ENCODE measurements at places on chromosomes 7 and 10. TPM values are rescaled to one million over a fixed set of nuclear protein-coding genes. Genes with fewer than 3 reads are reported as not detected.
A peak's percentile ranks its signal among the peaks of the same experiment; 100 is the strongest.

NOC3L gene
- 15.5 TPM for total RNA-seq

SHH gene
- total RNA-seq = not detected

- no peak for DNase-seq
Observed at GRCh38 chr7:12031638-12032037, 179.5 kb upstream of the TMEM106B start.

DNA sequence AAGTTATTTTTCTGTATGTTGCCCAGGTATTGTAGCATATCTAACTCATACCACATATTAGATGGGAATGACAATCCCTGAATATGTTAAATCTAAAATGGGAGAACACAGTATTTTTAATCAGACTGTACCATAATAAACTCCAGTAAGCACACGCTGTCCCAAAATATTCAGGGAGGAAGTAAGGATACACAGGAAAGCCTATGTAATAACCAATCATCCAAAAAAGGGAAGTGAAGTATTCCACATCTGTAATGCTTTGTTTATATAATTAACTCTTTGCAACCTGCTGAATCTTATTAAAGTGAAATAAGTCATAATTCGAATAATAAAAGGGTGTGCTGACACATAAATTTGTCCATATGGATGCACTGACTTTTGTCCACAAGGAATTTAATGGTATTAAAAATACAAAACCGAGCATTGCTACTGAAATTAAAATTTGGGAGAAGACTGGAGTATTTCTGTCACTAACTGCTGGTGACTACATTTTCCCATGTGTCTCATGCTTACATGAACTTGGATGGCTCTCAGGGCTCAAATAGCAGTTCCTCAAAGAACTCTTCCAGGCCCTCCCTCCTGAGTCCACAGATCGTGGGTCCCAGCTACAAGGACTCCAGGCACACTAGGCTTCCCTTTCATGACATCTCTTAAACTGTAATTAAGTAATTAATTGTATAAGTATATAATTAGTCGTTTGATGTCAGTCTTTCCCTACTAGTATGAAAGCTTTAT is 120.6 kb downstream of the NEBL start:
- no peak for DNase-seq

GRCh38 chr10:58587676-58588075 is 75.0 kb downstream of the BICC1 start:
- DNase-seq = no peak

DNA sequence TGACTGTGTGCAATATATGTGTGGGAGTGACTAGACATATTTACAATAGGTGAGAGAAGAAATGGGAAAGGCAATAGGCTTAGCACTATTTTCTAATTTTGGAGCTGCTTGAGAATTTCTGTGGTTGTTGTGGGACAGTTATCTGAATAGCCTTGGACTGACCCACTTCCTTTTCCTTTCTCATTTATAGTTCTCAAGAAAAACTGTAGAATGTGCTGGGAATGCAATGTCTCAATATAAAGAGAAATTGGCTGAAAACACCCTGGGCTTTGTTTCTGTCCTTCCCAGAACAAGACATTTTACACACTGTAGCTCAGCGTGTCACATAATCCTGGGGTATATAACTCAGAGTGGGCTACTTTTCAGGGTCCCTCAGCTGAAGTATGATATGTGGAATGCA is 153.0 kb upstream of the RHOBTB1 start:
- DNase-seq = no peak

GRCh38 chr7:25885057-25885576 is 266.9 kb upstream of the NFE2L3 start:
- no peak for DNase-seq

DNA sequence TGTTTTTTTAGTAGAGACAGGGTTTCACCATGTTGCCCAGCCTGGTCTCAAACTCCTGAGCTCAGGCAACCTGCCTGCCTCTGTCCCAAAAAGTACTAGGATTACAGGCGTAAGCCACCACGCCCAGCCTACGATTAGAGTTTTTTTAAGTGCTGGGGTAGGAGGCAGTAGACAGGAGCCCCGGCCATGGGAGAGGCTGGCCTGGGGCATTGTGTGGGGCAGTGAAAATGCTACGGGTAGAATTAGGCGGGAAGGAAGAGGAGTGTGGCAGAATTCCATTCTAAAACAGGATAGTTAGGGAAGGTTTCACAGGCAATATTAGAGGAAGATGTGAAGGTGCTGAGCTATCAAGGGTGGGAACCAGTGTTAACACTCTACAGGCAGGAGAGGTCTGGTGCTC is 31.3 kb upstream of the FXYD4 start:
- DNase-seq = no peak

GRCh38 chr7:140078392-140078791 is 15.6 kb upstream of the PARP12 start:
- no peak for DNase-seq

WNT8B gene
- not detected for total RNA-seq

CFTR gene
- total RNA-seq = not detected

GIMAP4 gene
- total RNA-seq = 30.1 TPM

DNA sequence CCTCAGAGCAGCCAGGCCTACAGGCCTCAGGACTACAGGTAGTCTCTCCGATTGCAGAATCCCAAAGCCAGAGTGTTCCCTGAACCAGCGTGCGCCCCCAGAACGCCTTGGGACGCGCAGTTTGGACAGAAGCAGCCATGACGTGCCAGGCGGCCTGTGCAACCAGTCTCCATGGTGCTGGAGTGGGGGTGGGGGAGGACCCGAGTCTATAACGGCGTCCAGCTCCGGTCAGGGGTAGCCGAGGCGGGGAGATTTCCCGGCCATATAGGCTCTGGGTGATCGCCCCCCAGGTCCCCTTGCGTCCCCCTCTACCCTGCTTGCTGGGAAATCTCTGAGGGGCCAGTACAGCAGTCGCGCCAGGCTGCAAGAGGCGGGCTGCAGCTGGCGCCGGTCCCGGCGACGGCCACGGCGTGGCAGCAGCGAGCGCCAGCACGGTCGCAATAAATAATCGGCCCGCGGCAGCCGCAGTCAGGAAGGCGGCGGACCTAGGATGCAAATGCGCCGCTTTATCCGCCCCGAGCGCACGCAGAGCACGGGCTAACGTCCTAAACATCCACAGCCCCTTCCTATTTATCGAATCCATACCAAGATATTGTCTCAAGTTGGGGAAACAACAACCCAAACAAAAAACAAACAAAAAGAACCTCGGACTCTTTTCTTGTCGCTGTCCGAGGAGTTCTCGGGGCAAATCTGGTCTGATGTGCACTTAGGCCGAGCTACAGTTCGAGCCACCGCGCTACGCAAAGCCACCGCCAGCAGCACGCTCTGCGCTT is 1.6 kb downstream of the HOXA3 start:
- peak; percentile 93 for DNase-seq

GIMAP8 gene
- total RNA-seq = 12.9 TPM

DNA sequence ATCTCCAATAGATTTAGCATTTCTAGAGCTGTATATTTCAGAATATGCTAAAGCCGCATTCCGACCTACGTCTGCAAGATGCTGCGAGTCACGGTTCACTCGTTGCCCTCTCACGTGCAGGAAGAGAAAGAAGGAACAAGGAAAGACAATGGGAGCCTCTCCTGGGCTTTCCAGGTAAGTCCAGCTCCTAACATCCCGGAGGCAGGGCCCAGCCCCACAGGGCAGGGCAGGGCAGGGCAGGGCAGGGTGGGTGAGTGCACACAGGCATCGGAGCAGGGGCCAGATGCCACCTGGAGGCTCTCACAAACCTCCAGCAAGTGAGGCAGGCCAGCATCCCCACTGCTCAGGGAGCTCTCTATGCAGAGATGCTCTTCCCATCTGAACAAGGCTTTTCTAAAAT is 50.8 kb downstream of the VOPP1 start:
- peak; percentile 50 for DNase-seq

SLC18A2 gene
- total RNA-seq = 2.7 TPM

- no peak for DNase-seq
Observed at GRCh38 chr7:107232568-107233090, 63.8 kb downstream of the HBP1 start.

DNA sequence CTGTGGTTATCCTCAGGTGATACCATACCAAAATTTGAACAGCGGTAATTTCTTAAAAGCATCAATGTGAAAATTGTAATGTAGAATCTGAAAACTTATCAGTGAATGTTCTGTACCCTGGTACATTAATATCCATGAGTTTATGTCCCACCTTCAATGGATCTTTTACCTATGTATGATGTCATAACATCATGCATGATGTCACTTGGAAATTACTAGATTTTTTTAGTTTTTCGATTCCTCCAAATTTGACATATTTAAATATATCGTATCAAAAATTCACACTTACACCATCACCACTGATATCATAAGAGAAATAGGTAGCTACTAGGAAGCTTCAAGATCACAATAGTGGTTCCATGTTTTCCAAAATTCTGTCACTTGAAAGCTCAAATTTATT is 95.0 kb upstream of the AKR1E2 start:
- no peak for DNase-seq

CPED1 gene
- total RNA-seq = 120 TPM

DNA sequence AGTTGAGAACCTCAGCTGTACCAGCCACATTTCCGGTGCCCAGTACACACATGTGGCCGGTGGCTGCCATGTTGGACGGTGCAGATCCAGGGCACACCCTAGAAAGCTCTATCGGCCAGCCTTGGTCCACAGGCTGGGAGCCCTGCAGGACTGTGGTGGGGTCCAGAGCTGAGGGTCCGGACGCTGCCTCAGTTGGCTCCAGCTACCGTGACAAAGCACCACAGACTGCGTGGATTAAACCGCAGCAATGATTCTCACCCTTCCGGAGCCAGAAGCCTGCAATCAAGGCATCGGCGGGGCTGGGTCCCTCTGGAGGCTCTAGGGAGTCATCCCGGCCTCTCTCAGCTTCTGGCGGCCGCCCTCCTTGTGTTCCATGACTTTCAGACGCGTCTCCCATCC is 50.1 kb downstream of the PDGFA start:
- peak; percentile 48 for DNase-seq

DNA sequence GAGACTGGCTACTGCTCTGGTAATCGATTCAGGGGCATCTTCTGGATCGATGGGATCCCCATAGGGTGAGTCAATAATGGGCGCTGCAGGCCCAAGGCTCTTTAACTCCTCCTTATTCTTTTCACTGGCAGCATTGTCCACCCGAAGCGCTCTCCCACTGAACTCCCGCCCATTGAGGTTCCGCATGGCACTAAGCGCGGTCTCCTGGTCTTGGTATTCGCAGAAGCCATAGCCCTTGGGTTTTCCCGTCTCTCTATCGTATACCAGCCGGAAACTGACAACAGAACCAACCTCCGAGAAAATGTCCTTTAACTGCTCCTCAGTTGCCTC is 285 bp downstream of the CSTF2T start:
- DNase-seq = no peak

FZD8 gene
- total RNA-seq = 16.1 TPM

DNA sequence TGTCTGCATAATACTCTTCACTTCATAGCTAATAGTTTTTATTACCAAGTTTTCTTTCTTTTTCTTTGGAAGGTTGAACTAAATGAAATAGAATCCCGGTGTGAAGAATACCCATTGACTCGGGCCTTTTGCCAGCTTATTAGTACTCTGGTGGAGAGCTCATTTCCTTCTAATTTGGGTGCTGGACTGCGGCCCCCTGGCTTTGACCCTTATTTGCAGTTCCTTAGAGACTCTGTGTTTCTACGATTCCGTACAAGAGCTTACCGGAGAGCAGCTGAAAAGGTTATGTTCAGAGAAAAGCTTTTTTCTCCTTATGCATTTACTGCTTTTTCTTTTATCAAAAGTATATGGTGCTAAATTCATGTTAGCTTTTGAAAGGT is 40.2 kb downstream of the NUP205 start:
- DNase-seq = no peak

GRCh38 chr7:29609162-29610037 is 45.8 kb downstream of the PRR15 start:
- no peak for DNase-seq

DNA sequence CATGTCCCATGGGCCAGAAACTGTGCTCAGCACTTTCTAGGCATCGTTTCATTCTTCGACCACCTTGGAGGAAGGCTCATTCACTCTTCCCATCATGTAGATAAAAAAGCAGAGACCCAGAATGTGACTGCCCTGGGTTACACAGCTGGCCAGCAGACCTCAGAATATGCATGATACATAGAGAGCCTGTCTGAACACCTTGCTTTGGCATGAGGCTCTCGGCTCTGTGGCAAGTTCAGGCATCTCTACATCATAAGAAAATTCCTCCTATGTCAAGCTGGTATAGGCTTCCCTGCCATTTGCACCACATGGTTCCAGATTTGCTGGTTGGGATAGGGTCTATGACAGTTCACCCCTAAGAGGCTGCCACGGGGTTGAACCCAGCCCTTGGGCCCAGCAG is 134.1 kb downstream of the CDH23 start:
- DNase-seq = no peak

GRCh38 chr7:151028131-151028947 is at the start of gene ABCB8:
Gene ABCB8, plus strand, starts transcription at chr7:151028450. Its CDS starts 66 bp downstream, at chr7:151028516.
- DNase-seq = peak; percentile 99

DNA sequence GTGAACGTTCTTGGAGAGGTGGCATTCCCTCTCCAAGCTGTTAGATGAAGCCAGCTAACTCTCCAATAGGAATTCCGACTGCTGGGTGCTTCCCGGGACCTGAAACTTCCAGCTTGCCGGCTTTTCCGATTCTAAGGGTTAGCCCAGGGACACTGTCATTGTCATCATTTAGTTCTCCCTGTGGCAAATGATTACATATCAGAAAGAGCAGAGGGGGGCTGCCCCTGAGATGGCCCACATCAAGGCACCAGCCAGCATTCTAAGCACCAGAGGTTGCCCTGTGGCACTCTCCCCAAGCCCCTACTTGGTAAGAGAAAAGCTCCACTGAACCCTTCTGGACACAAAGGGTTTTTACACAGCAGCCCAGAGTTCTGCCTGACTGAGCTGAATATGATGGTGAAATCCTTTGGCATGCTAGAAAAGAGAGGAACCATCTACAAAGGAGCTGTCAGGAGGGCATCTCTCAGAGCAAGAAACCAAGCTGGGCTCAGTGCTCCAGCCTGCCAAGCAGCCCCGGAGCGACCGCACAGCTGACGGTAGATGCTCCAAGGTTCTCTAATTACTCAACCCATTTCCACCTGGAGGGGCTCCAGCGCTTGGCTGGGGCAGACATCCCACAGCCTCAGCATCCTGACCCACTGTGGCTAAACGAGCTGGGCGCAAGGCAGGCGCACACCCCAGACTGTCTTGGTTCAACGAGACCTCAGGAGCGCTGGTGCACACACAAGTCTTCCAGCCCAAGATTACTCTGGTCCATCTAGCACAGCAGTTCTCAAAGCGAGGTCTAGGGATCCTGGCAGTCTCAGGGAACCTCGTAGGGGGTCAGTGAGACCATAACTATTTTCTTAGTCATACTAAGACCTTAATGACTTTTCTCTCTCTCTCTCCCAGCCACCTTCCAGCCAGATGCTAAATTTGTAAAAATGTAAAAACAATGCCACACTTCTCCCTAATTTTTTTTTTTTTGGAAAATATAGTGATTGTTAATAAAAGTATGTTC is 160.5 kb downstream of the GFRA1 start:
- no peak for DNase-seq

DNA sequence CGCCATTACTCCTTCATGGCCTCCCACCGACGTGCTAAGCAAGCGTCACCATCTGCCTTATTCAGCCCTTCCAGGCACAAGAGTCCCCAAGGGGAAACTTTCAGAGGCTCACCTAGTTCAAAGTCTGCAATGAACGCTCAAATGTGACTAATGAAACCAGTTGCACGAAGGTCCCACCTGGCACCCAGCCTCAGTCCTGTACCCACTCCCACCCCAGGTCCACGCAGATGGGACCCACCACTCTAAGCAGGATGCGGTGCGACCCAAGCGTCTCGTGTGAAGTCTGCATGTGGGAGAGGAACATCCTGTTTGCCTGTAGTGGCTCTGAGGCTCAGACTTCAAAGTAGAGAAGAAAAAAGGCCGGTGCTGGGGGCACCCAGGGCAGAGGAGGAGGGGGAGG is 40.3 kb downstream of the RGS10 start:
- DNase-seq = no peak
